ENCODE measurements at places on chromosomes 6 and 20. TPM values are rescaled to one million over a fixed set of nuclear protein-coding genes. Genes with fewer than 3 reads are reported as not detected.

The FKBP1A gene
- total RNA-seq = 90.9 TPM

GRCh38 chr6:134707342-134708031, 242.4 kb downstream of the ALDH8A1 start:
- peaks cover 5% of the 10 kb centered on the region for H3K4me1 ChIP-seq
- no peaks in the 10 kb centered on the region for H3K36me3 ChIP-seq
- no peak overlapping the region for H3K4me3 ChIP-seq
- no peak for DNase-seq
- H3K27ac ChIP-seq = no peak overlapping the region

The RBM38 gene
- 114 TPM for total RNA-seq

- peak overlapping the region; percentile 66 for H3K4me3 ChIP-seq
- peaks cover 48% of the 10 kb centered on the region for H3K4me1 ChIP-seq
- H3K36me3 ChIP-seq = no peaks in the 10 kb centered on the region
- DNase-seq = peak; percentile 61
- peak overlapping the region; percentile 97 for H3K27ac ChIP-seq
These were observed 7.8 kb downstream of the SYNGAP1 start for GRCh38 chr6:33427585-33428223.

DNA sequence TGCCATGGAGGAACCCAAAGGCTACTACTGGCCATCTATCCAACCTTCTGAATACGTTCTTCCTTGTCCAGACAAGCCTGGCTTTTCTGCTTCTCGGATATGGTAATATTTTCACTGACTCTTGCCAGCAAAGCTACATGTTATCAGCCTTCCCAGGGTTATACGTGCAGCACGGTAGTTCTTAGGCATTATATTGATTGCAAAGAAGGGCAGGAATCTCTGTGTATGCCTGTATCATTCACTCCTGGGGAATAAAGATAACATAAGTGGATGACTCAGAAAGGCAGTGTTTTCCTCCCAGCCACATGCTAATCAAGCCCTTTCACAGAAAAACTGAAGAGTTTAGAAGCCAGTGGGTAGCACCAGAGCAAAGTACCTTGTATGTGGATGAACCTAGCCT, 98.7 kb downstream of the ADGRG6 start:
- no peak overlapping the region for H3K4me3 ChIP-seq
- no peaks in the 10 kb centered on the region for H3K36me3 ChIP-seq
- no peak for DNase-seq
- peaks cover 3% of the 10 kb centered on the region for H3K4me1 ChIP-seq
- no peak overlapping the region for H3K27ac ChIP-seq

The SAPCD1 gene
- total RNA-seq = 11.6 TPM

DNA sequence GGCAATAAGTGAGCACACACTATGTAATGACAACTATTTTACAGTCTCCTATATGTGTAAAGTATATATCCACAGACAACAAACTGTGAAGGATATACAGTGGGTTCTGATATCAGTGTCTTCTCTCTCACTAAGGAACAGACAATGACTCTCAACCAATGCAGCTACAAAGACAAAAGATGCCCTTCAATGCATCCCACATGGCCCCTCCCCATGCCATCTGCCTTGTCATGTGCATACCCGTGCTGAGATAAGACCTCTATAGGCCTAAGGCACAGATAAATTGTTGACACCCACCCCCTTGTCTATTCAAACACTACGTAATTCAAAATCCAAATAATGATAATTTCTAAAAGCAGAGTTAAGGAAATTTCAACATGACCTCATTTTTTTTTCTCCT, 1123.5 kb upstream of the MAP3K7 start:
- H3K27me3 ChIP-seq = no peaks in the 10 kb centered on the region
- no peak for DNase-seq
- H3K4me3 ChIP-seq = no peak overlapping the region
- H3K36me3 ChIP-seq = no peaks in the 10 kb centered on the region
- H3K4me1 ChIP-seq = no peaks in the 10 kb centered on the region

The C6orf136 gene
- 17.8 TPM for total RNA-seq

The HLA-DOA gene
- 1.7 TPM for total RNA-seq

The ZSCAN23 gene
- total RNA-seq = 9.1 TPM

DNA sequence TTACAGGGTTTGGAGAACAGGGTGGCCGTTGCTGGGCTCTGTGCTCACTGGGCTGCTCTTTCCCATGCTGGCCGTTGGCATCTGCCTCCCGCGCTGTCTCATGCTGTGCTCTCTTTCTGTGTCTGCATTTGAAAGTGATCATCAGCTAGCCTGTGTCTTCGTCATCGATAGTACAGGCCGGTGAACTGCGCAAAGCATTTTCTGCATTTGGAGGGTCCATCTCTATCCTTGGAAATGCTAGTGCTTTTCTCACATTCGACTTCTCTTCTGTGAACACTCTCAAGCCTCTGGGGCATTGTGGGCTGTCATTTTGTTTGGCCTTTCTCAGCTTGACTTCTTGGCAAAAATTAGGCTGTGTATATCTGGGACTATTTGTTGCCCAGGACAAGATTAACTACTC, 6.8 kb upstream of the SNHG17 start:
- no peak for DNase-seq
- no peaks in the 10 kb centered on the region for H3K27me3 ChIP-seq
- H3K36me3 ChIP-seq = no peaks in the 10 kb centered on the region

The ADGRF1 gene
- total RNA-seq = 2.4 TPM

GRCh38 chr6:70315079-70315751, 12.3 kb upstream of the COL9A1 start:
- H3K27me3 ChIP-seq = no peaks in the 10 kb centered on the region
- H3K36me3 ChIP-seq = no peaks in the 10 kb centered on the region
- DNase-seq = no peak

The MAS1 gene
- 0.19 TPM for total RNA-seq

The PRDM1 gene
- total RNA-seq = 3.5 TPM

The ABHD12 gene
- total RNA-seq = 47.5 TPM

DNA sequence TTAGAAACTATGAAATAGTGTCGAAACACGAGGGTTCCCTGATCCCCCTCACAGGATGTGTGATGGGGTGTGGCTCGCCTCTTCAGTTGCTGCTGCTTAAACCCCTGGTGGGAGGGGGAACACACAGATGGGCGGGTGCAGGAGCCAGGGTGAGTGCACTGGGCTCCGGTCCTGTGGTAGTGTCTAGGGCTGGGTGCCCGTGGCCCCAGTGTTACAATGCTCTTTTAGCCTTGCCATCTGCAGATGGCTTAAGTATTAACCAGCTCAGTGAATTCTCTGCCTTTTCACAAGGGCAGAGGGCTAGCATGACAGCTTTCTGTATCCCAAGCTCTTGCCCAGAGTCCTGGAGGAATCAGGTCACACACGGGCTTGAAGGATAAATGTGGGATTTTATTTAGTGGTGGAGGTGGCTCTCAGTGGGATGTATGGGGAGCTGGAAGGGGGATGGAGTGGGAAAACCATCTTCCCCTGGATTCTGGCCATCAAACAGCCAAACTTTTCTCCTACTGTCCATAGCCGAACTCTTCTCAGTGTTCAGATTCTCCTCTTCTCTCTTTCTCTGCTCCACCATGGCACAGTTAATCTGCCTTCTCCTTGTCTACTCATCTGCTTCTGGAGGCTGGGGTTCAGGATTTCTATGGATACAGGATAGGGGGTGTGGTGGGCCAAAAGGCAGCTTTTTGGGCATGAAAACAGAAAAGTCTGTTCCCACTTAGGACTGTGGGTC, 659.0 kb downstream of the EPM2A start:
- no peaks in the 10 kb centered on the region for H3K36me3 ChIP-seq
- no peak for DNase-seq
- no peak overlapping the region for H3K27ac ChIP-seq
- H3K4me1 ChIP-seq = no peaks in the 10 kb centered on the region
- H3K27me3 ChIP-seq = no peaks in the 10 kb centered on the region

Measured in testis (tissue), 5 donors.